ENCODE measurements at places on chromosomes 1 and 21.

GRCh38 chr1:14724678-14725077 is 126.2 kb downstream of the KAZN start:
- DNase-seq = no peak

DNA sequence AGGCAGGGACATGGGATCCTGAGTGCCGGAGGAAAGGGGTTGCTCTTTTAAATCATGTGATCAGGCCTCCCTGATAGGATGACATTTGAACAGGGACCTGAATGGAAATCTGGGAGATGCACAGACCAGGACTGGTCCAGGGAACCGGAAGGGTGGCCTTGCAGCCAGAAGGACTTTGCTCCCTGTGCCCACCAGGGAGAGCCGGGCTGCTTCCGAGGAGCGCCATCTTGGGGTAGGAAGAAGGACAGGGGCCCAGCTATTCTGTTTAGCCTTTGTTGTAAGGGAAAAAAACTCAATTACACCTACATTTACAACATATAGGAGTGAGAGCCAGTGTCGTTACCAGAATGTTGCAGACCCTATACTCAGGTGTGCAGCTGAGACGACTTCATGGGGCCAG is 5.5 kb downstream of the KLHDC7A start:
- no peak for DNase-seq

DNA sequence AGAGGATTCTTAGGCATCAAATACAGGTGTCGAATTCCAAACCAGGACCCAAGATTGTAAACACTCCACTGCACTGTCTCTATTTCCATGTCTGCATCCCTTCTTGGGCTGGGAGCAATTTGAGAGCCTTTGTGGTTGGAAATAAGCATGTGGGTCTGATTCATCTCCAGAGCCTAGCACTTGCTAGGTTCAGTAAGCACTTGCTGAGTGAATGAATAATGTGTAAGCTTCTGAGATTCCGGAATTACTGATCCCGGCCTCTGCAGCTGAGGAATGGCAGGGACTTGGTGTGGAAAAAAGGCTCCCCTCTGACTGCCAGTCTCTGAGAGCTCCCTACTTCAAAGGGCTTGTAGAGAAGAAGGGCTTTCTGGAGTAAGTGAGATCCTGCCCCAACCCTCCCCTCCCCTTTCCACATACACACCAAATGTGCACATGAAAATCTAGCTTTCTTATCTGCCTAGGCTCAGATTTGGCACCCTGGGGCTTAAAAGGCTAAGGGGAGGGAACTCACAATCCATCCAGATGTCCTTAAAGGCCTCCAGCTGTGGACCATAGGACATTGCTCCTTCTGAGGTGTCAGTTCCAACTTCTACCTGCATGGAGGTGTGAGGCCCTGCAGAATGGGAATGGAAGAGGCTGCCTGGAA is 39.6 kb upstream of the TRABD2B start:
- DNase-seq = no peak

GRCh38 chr1:214587165-214587564 is 15.8 kb upstream of the CENPF start:
- no peak for DNase-seq

DNA sequence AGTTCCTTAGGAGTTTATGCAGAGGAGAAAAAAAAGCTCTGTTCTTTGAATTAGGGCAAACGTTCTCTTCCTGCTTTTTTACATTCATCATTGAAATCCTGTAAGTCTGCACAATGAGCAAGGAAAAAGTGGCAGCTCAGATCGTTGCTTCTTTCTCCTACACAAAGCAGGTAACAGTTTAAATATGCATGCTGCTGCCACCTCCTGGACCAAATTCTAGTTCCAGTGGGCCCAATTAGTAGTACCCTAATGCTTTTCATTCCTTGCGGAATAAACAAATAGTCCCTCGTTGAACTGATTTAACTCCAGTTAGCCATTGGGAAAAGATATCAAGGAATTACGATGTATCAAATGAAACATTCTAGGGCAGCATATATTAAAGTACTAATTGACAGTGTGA is 20.1 kb downstream of the YTHDF2 start:
- DNase-seq = no peak

DNA sequence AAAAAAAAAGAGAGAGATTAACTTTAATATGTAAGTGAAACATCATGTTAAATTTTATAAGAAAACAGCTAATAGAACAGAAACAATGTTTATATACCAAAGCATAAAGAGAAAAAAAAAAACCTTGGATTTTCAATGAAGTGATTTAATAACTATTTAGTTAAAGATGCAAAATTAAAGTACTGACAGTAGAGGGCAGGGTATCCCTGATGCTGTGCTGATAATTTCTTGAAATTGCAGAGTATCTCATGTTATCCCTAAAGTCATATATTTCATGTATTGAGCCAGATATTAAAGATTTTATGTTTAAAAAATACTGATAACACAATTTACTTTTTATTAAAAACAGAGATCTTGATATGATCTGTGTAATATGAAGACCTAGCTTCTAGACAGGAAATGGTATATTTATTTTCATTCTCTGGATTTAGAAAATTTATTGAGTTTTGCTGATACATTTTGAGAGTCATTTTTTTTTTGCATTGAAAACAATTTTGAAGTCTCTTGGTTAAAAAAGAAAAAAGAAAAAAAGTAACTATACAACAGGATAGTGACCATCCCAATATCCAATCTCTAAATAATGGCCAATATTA is 273.2 kb downstream of the USP25 start:
- no peak for DNase-seq

GRCh38 chr1:169892176-169892926 is 1.3 kb downstream of the SCYL3 start:
- DNase-seq = no peak

DNA sequence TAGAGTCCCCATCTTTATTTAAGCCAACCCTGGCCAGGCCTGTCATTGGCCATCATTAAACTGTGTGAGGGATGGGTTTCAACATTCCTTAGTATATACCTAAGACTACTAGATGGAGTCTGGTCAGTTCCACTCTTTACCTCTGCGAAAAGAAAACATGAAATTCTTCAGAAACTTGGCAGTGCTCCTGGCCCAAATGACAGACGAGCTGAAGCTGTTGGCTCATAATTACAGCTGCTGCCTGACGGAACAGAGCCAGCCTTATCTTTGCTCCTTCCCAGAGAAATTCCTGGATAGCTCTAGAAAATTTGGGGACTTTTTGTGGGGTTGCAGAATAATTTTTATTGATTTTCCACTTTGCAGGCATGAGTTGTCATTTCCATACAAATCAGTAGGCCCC is 30.4 kb downstream of the NPHS2 start:
- no peak for DNase-seq

DNA sequence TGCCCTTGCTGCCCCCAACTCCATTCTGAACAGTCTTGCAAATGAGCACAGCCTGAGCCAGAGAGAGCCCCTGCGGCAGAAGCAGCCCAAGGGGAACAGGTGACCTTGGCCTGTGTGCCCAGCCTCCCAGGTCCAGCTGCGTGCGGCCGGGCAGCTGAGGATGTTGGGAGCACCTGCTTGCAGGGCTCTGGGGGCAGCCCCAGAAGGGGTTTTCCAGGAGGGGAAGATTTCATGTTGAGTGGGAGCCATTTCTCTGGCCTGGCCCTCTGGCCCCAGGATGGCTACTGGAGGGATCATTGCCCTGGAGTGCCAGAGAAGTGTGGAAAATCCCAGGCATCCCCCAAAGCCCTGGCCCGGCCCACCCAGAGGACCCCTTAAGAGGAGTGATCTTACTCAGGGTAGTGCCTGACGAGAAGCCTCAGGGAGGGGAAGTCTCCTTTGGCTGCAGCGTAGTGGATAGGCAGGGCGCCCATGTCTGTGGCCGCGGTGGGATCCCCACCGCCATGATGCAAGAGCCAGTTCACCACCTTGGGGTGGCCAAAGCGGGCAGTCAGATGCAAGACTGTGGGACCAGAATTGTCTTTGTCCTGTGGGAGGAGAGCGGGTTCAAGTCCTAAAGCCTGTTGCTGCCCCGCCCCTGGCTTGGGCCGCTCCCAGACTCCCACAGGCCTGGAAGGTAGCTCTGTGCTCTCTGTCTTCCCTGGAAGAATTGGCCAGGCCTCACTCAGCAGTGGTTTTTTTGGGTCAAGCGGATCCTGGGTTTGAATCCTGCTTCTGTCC is 20.6 kb upstream of the RNU1-4 start:
- no peak for DNase-seq

DNA sequence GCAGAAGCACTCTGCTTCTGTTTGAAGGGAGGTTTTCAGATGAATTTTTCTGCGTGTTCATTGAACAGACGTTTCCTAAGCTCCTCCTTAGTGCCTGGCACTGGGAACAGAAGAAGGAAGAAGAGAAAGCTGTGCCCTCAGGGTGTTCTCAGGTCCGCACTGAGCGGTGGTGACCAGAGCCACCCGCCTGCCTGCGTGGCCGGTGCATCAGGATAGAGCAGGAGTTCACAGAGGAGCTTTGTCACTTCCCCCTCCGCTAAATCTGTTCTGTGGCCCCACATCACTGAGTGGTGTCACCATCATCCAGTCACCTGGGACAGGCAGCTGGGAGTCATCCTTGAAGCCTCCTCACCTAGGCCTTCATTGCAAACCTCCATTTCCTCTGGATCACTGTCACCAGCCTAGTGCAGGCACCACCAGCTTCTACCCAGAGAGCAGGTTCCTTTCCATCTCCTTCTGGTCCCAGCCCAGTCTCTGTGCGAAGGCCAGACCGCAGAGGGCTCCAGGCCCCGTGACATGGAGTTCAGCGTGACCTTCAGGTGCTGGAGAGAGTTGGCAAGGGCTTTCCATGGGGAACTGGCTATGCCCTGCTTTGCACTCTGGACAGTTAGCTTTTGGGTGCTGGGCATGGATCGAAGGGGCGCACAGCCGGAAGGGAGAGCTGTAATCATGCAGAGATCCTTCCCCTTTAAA is 21.7 kb downstream of the PARK7 start:
- DNase-seq = no peak

- DNase-seq = no peak
These were observed 16.3 kb downstream of the OR2B11 start for GRCh38 chr1:247441606-247442005.

DNA sequence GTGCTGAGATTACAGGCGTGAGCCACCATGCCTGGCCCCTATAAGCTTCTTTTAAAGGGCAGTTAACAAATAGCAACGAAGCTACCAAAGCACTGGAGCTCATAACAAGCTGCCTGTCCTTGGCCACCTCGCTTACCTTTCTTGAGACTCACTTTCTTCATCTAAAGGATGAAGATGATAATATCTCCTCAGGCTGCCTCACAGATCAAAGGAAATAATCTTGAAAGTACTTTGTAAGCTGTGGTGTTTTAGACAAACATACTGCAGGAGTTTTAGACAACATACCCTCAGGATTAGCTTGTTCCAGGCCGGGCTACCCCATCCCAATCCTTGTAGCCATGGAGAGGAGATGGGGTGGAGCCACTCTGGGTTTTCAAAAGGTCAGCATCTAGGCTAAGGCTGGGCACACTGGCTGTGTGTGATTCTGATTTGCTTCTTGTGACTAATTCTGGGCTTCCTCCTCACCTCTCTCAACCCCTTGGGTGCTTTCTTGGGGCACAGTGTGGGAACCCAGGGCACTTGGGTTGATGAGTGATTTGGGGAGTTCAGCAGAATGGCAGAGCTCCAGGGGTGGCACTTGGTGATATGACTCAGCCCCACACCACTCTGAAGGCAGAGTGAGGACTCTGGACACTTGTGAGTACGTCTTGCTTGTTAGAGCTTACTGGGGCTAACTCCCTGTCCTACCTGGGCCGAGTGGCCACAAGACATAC is 5.2 kb downstream of the GPR25 start:
- peak; percentile 57 for DNase-seq

- no peak for DNase-seq
These were observed 39.3 kb downstream of the DTL start for GRCh38 chr1:212074856-212075255.

DNA sequence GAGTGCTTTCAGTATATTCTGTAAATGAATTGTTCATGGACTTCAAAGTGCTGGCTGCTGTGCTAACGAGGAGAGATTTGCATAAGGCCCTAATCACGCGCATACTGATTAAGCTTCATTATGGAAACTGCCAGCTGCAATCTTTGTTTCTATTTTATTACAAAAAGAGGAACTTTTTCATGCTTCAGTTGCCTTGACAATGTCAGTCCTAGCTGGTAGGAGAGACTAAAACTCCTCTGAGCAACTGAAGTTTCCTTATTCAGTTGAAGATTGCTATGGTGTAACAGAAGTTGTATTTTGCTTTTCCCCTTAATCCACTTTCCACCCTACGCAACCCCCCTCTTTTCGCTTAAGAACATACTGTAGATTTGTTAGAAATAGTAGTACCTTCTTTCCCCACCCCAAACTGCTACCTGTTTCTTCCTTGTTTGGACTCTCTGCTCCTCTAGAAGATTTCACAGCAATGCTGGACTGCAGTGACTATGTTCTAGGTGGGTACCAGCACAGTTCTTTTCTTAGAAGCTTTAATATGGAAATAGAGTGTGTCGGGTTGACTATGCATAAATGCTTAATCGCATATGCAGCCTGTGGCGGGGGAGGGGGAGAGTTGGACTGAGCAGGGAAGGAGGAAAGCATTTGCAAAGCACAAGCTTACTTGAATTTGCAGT is 108.3 kb downstream of the POU2F1 start:
- no peak for DNase-seq

DNA sequence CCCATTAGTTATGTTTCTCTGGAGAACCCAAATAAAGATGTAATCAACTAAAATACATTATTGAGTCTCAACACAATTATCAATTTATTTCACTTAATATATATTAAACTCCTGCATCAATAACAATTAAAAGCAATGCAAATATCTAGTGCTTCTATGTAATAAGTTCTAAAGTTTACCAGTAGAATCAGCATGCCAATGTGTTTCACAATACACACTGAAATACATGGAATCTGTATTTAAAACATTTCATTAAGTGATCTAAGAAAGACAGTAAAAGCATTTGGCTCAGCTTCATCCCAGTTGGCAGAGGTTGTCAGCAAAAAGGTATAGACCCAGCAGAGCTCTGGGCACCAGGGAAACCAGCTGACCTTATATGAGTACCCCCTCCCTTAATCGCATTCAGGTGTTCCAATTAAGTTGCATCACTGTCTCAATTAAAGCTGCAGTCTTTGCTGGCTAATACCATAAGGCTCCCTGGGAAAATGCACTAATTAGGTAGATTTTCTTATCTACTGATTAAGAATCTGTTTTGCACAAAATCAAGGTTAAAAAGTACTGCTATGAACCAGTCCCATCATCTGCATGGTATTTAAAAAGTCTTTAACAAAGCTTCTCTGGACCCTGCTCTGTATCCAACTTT is 63.1 kb downstream of the NIBAN1 start:
- no peak for DNase-seq

GRCh38 chr1:31785020-31785946 is 21.1 kb upstream of the ADGRB2 start:
- no peak for DNase-seq

GRCh38 chr1:53583021-53583867 is 124.0 kb downstream of the DMRTB1 start:
- DNase-seq = no peak

GRCh38 chr1:89877756-89878155 is 56.9 kb downstream of the LRRC8D start:
- no peak for DNase-seq

GRCh38 chr1:246678816-246679793 is 45.1 kb upstream of the SCCPDH start:
- DNase-seq = no peak

DNA sequence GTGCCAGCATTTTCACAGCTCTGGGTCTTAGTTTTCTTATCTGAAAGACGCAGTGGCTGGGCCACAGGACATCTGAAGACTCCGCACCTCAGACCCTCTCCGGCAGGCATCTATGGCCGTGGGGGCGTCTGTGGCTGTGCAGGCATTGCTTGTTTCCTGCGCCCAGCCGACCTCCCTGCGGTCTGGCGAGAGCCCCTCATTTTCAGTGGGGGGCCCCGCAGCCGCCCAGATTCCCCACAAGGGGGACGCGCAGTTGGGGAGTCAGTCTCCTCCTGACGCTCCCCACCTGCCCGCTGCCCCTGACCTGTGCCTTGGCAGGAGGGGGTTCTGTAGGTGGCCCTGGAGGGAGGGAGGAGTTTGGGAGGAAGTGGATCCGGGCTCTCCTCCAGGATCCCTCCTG is 3.5 kb upstream of the TFF1 start:
- no peak for DNase-seq
